ENCODE measurements at places on chromosomes 6 and 20.
A peak's percentile ranks its signal among the peaks of the same experiment; 100 is the strongest.

GRCh38 chr6:128882560-128882959 is 378 bp upstream of the LAMA2 start:
- no peak for DNase-seq

DNA sequence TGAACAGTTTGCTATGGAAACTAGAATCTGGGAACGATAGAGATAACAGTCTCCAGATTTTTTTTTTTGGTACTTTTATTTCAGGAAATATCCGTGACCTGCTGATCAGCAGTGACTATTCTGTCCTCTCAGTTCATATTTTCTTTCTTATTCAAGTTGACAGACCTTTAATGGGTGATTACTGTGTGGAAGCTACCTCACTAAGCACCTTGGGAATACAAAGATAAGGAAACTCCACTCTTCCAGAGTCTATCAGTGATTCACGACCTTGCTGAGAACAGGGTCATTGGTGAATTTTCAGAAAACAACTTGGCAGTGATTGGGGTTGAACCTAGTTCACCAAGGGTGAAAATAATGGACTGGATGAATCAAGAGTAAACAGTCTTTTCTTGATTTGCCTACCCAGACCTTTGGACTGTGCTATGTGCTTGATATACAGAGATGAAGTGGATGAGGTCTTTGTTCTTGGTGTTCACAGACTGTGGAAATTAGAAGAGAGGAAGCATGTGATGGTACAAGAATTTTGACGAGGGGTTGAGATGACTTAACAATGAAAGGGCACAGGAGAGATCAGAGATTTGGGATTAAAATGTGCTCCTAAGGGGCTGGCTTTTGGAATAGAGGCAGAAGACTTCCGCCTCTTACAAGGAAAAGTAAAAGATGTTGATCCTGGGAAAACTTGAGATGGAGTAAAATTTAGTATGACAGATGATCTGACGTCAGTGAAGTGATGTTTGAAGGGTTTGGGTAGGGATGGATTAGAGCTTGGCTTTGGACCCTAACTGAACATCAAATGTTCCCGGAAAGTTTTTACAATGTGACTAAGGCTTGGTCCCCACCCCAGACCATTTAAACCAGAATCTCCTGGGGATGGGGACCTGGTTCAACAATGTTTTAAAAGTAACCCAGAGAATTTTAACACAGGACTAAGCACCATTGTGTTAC is 1.2 kb downstream of the KAT14 start:
- DNase-seq: no peak

DNA sequence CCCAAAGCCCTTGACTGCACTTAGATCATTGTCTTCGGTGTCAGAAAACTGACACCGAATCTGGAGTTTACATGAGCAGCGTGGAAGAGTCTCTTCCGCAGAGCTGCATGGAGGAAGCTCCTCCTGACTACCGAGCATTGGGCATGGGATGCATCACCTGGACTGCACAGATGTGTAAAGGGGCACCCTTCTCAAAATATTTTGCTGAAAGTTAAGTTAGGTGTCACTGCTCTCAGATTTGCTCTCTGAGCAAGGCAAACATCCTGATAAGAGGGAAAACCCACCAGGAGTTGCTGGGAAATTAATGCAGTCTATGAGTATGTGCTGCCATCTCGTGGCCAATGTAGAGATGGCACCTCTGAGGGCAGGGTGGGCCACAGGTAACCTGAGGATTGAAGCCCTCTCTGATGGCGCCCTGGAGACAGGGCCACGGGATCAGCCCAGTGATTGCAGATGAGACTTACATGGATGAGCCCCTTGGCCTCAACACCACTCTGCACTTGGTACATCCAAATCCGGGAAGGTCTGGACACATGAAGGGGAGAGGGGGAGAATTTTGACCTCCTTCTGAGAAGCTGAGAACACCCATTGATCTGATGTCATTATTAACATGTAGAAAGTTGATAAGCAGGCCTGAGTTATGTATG is 129.9 kb downstream of the LPA start:
- DNase-seq: peak; percentile 8

GRCh38 chr6:78598966-78599365 is 268.4 kb upstream of the IRAK1BP1 start:
- DNase-seq: no peak

- DNase-seq: no peak
These were observed 56.8 kb downstream of the SNX9 start for GRCh38 chr6:157879873-157880254.

Measured in stimulated activated CD4-positive, alpha-beta T cell treated with anti-CD3 and anti-CD28 coated beads, TNF-alpha, amount 100 ng/mL, for 48 hours (primary cell).